ENCODE measurements at places on chromosomes 4 and X.

DNA sequence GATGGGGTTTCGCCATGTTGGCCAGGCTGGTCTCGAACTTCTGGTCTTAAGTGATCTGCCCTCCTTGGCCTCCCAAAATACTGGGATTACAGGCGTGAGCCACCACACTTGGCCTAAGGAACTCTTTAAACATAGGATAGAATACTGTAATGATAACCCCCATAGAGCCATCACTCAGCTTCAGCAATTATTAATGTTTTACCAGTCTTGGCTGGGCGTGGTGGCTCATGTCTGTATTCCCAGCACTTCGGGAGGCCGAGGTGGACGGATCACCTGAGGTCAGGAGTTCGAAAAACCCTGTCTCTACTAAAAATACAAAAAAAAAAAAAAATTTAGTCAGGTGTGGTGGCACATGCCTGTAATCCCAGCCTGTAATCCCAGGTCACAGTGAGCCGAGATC is 15.1 kb downstream of the EIF2S3 start:
- no peak for DNase-seq

DNA sequence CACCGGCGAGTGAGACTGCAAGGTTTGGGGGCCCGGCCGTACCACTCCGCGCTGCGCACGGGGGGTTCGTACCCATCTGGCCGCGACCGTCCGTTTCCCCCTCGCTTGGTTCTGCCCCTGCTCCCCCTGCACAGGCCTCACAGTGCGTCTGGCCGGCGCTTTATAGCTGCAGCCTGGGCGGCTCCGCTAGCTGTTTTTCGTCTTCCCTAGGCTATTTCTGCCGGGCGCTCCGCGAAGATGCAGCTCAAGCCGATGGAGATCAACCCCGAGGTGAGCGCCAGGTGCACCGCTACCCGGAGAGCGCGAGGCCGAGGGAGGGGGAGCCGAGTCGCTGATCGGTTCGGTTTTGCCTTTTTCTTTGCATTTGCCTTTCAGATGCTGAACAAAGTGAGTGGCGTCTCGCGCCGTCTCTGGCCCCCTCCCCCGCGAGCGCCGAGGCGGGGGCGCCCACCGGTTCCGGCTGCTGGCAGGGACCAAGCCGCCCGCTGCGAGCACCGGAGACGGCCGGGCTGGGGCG is at the start of gene UCHL1:
Gene UCHL1 (plus strand): TSS at position 189 of the 517 bp plus-strand sequence. CDS start 49 bp downstream, at position 238.
- no peak for DNase-seq

- no peak for DNase-seq
Measured at GRCh38 chrX:69093960-69094871, 71.0 kb downstream of the PJA1 start.

GRCh38 chr4:40369437-40370274 is 34.5 kb downstream of the CHRNA9 start:
- DNase-seq = no peak

GRCh38 chr4:15961781-15962510 is 1.0 kb downstream of the FGFBP2 start:
- no peak for DNase-seq

DNA sequence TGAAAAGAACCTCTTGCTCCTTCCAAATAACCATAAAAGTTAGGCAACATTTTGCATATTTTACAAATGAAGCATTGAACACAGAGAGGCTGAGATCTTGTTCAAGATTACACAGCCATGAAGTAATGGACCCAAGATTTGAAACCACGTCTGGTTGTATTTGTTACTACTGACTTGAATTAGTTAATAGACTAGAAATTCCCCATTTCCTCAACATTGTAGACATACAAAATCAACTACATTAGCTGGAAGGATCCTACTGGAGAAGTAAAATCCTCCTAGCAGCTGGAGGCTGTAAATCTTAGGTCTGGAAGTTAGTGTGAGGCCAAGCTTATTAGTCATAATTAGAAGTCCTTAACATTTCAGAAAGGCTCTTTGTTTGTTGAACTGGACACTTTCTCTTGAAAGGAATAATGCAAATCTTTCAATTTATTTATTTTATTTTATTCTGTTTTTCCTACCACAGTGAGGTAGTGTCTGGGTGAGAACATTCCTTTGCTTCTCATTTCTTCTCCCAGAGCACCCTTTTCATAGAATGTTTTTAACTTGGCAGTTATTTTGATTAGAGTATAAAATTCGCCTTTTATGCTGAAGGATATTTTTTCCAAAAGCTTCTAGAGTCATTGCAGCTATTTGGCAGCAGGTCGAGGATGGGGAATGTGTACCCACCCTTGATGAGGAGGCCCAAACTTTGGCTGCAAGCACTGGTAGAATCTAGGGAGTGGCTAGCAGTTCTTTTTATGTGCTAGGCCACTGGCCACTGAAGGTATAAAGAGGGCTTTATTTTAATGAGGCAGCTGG is 62.0 kb upstream of the CLNK start:
- no peak for DNase-seq

DNA sequence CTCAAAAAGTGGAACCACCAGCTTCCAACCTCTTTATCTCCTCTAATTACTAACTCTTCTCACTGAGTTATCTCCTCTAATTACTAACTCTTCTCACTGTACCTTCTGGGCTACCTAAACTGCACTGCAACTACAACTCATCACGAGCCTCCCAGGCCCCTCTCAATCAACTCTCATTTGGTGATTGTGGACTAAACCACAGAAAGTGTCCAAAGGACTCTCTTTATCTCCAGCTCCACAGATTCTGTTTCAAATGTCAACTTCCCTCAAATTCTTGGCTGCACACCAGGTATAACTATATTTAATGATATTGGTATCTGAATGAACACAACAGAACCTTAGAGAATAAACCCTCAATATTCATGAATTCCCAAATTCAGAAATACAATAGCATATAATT is 182.9 kb downstream of the MAML3 start:
- DNase-seq = no peak

GRCh38 chr4:14816623-14817261 is 185.5 kb upstream of the CPEB2 start:
- no peak for DNase-seq

- DNase-seq = no peak
Measured at GRCh38 chrX:52979568-52979967, 21.2 kb upstream of the FAM156A start.

GRCh38 chrX:7746856-7747255 is 96.1 kb upstream of the VCX start:
- DNase-seq = no peak
